Activated effector memory CD4-positive, alpha-beta T cell treated with anti-CD3 and anti-CD28 coated beads, Interleukin-2, amount 50 U/mL, for 16 hours (primary cell): ENCODE measurements at places on chromosomes 6 and 20.
A peak's percentile ranks its signal among the peaks of the same experiment; 100 is the strongest.

DNA sequence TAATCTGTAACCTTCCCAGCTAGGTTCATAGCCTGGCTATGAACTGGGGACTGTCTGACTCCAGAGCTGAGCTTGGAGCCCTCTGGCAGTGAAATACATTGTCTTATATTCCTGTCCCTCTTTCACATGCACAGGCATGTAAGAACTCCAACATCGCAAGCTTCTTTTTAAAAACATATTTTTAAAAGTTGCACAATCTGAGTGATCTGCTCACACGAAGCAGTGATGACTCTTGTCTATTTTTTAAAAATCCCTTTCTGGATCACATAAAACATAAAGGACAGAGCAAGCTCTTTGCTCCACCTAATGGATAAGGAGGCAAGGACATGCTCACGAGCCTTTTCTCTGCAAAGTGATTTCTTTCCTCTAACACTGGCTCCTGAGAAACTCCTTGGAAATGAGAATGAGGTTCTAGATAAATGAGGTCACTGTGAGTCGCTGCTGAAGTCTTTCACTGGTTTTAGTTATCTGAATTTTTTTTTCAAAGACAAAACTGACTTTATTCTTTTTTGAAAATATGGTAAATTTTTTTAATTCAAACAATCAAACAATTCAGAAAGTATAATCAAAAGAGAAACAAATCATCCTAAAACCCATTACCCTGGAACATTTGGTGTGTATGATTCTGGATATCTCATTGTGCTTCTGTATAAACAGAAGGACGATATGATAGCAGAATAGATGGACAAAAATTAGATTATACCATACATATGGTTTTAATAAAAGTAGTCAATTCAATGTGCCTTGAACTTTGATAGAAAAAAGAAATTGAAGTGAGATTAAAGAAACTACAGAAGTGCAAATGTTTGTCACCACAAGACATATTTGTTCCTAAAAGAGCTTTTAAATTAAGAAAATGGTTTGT is 30.8 kb downstream of the IL20RA start:
- no peak for DNase-seq

- DNase-seq, result no peak
Measured at GRCh38 chr20:42435230-42435629, 754.5 kb downstream of the PTPRT start.

GRCh38 chr20:38290829-38291814 is 12.8 kb upstream of the BPI start:
- DNase-seq, result peak; percentile 41

GRCh38 chr6:6614096-6614982 is 25.8 kb downstream of the LY86 start:
- peak; percentile 70 for DNase-seq

GRCh38 chr6:33571637-33572316 is 8.3 kb downstream of the BAK1 start:
- peak; percentile 65 for DNase-seq

DNA sequence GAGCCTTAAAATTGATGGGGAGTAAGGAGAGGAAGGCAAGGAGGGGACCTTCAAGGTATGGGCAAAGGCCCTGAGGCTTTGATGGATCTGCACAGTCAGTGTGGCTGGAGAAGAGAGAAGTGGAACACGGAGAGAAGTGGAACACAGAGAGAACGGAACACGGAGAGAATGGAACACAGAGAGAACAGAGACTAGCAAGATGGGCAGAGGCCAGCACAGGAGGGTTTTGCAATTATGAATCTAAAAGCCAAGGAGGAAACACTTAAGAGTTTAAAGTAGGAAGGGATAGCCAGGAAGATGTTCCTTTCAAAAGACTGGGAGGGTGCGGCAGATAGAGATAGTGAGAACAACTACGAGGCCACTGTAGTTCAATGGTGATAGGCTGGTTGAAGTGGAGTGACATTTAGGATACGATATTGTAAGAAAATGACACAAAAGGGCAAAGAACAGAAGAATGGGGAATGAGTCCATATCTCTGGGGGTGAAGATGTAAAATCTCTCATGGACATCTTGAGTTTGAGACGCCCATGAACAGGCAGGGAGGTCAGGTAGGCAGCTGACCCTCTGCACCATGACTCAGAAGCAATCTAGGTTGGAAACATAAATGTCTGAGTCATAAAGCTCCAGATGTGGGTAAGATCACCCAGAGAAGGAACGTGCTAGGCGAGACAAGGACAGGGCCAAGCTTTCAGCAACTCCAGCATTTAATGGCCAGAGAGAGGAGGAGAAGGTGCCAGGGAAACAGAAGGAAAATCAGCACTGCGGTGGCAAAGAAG is 25.4 kb downstream of the ZMYND8 start:
- no peak for DNase-seq

DNA sequence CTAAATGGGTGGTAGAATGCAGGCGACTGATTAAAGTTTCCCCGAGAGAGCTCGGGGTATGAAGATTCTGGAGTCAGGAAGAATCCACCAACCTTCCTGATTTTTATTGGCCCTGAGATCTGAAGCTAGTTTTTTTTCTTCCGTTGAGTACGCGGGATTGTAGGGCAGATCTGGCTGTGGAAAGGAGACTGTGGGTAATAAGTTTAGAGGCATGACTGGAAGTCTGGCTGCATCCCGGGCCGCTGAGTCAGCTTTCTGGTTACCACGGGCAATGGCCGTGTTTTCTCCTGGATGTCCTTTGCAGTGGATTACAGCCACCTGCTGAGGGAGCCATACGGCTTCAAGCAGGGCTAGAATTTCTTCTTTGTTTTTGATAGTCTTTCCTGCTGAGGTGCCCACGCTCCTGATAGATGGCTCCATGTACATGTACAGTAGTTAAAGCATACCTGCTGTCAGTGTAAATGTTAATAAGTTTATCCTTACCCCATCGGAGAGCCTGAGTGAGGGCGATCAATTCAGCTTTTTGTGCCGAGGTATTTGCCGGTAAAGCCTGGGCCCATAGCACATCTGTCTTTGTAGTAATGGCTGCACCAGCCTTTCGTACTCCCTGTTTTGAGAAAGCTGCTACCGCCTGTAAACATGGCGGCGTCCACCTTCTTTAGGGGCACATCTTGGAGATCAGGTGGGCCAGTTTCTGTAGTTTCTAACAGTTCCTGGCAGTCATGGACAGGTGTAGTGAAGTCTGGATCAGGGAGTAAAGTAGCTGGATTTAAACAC is 154.0 kb downstream of the TRIM27 start:
- no peak for DNase-seq

DNA sequence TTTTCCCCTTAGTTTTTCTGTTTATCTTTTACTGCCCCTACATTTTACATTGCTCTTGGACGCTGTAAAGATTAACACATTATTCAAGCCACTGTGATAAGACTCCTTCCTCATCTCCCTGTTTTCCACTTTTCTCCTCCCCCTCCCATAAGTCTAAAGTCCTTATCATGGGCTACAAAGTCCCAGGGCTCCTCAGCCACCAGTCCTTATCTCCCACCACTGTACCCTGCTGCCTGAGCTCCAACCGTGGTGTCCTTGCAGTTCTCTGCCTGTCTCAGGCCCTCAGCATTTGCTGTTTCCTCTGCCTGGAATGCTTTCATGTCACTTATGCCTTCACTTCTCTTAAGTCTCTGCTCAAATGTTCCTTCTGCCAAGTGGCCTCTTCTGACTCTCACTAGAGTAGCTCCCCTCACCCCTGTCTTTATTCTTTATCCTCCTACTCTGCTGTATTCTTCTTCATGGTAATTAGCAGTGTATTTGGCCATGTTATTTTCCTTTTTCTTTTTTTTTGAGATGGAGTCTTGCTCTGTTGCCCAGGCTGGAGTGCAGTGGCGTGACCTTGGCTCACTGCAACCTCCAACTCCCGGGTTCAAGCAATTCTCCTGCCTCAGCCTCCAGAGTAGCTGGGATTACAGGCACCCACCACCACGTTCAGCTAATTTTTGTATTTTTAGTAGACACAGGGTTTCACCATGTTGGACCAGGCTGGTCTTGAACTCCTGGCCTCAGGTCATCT is 10.8 kb upstream of the LATS1 start:
- no peak for DNase-seq

GRCh38 chr6:68633972-68634725 is 933 bp upstream of the ADGRB3 start:
- DNase-seq, result no peak

- DNase-seq, result no peak
Measured at GRCh38 chr6:81901551-81901966, 149.1 kb upstream of the TENT5A start.

- DNase-seq, result no peak
Measured at GRCh38 chr6:168631564-168631963, 190.6 kb downstream of the SMOC2 start.
